ENCODE measurements at places on chromosomes 5 and 9.

- DNase-seq, result no peak
Observed at GRCh38 chr5:77197840-77198554, 12.5 kb upstream of the PDE8B start.

DNA sequence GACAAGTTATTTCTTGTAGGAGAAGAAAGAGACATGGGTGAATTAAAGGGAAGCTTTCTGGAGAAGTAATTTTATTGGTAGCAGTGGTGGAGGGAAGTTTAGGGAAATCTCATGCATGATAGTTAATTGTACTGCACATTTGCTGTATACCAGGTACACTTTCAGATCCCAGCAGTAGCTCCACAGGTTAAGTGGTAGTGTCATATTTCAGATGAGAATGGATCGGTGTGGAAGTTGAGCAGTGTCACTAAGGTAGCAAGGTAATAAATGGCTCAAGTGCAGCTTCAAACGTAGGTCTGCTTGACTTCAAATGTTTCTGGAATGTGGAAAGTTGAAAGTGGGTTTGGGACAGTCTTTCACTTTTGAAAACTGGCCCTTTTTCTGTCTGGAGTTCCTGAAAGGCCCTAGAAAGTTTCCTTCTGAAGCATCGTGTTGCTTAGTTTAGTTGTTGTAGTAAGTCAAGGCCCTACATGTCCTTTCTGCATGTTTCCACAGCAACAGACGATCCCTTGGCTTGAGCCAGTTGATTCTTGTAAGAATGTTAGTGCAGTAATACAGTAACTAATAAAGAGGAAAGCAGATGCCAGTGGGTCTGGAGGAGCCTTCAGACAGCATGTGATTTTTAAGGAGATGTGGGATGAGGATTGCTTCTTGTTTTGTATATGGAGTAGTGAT lies 3.7 kb downstream of the CLTA start:
- no peak for DNase-seq

GRCh38 chr5:159207686-159208513 lies 1.5 kb downstream of the RNF145 start:
- no peak for DNase-seq

DNA sequence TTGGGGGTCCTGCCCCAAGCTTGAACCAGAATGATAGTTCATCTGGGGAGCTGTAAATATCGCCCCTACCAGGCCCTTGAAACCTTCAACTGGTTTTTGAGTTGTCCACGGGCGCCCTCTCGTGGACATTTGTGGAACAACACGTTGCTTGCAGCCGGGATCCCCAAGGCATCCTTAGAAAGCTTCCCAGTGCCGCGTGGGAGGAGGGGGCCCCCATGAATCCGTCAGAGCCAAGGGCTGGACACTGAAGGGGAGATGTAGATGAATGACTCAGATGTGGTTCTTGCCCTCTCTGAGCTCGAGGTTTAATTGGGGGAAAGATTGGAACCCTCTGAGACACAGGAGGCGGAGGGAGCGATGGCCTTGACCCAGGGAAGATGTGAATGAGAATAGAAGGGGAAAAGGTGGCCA lies 31.8 kb upstream of the ORM1 start:
- no peak for DNase-seq

DNA sequence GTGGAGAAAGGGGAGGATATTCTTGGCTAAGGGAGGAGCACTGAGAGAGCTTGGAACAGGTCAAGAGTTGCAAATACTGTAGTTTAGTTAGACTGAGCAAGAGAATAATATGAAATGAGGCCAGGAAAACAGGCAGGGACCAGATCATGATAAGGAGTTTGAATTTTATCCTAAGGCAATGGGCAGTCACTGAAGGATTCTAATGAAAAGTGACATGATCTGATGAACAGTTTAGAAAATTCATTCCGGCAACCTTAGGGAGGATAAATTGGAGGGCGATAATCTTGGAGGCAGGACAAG lies 276.1 kb downstream of the PLK2 start:
- DNase-seq, result no peak

- no peak for DNase-seq
Observed at GRCh38 chr5:143705381-143705780, 106.6 kb upstream of the HMHB1 start.

DNA sequence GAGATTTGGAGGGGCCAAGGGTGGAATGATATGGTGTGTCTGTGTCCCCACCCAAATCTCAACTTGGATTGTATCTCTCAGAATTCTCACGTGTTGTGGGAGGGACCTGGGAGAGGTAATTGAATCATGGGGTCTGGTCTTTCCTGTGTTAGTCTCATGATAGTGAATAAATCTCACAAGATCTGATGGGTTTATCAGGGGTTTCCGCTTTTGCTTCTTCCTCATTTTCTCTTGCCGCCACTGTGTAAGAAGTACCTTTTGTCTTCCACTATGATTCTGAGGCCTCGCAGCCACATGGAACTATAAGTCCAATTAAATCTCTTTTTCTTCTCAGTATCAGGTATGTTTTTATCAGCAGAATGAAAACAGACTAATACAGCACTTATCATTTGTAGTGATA lies 29.5 kb upstream of the SPIN1 start:
- DNase-seq, result no peak

GRCh38 chr5:154206311-154206710 lies 15.8 kb downstream of the GALNT10 start:
- DNase-seq, result no peak

- no peak for DNase-seq
Observed at GRCh38 chr5:135029477-135030122, 4.4 kb downstream of the PITX1 start.

DNA sequence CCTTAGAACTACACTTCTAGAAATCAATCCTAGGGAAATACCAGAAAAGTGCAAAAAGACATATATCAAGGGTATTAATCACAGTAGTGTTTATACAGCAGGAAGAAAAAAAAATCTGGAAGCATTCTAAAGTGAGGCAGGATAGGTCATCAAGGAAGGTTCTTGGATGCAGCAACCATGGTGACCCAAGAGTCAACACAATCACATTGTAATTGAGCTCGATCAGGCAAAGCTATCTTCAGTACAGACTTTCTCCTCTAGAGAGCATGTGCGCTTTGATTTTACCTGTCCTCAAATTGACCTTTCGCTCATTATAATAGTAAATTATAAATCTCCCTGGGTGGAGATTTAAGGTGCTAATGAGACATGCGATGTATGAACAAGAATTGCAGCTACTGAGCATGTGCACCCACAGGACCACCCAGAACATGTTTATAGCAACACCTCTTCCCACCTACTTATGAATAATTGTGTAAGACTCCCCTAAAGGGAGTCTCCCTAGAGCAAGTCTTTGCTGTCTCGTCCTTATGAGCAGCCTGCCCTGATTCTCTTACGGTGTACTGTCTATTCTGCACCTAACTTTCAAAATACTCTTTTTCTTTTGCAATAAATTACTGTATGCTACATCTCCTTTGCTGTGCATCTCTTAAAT lies 297.7 kb downstream of the ATPSCKMT start:
- no peak for DNase-seq

DNA sequence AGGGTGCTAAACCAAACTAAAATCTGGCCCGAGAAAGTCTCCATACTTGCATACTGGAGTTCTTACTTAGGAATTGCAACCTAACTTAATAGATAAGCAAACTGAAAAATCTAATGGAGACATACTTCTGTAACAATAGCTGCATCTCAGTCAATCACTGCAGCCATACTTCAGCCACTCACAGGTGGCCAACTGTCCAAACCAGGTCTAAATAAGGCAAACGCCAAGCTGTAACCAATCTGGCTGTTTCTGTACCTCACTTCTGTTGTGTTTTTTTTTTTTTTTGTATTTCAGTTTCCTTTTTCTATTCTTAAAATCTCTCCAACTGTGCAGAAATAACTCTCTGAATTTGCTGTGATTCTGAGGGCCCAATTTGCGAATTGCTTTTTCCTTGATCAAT lies 4.4 kb upstream of the NDUFB6 start:
- DNase-seq, result no peak

DNA sequence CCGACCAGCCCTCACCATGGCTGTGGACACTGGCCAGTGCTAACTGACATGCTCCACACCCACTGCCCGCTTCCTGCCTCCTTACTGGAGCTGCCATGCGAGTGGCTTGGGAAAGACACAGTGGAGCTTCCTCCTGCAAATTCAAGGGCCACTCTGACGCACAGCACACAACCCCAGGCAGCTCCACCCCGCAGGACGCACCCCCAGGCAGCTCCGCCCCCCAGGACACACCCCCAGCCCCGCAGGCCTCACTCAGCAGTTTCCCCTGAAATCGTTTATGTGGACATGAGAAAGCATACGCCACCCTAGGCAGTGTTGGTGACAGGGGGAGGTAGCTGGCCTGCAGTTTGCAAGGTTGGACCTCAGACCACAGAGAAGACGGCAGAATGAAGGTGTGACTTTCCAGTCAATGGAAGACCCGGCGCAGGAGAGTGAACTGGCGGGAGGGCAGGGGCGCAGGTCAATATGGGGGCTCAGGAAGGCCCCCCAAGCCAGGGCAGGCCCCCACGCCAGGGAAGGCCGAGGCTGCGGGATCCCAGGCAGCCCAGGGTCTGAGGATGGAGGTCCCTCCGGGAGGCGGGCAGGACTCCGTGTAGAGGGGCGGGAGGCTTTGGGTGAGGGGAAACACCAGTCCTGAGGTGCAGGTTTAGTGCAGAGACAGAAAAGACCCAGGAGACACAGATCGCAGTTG lies 21.6 kb downstream of the LPCAT1 start:
- DNase-seq, result no peak

GRCh38 chr9:112051812-112052211 lies 123.3 kb downstream of the SUSD1 start:
- DNase-seq, result no peak

GRCh38 chr5:17364987-17365810 lies 132.8 kb upstream of the TAF11L2 start:
- DNase-seq, result no peak

DNA sequence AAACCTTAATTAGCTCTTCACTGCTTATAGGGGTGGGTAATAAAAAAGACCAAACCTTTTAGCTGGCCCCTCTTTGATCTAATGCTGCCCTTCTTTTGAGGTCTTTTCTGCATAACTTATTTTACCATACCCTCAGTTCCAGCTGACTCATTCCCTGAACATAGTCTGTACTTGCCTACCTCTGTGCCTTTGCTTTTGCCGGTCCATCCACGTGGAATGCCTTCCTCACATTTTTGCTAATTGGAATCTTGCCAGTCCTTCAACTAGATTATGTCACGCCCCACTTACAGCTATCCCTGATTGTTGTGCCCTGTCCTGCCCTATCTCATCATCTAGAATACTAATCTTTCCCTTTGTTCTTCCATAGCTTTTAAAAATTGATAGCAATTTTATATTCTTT lies 44.2 kb downstream of the FAF2 start:
- DNase-seq, result peak; percentile 60

DNA sequence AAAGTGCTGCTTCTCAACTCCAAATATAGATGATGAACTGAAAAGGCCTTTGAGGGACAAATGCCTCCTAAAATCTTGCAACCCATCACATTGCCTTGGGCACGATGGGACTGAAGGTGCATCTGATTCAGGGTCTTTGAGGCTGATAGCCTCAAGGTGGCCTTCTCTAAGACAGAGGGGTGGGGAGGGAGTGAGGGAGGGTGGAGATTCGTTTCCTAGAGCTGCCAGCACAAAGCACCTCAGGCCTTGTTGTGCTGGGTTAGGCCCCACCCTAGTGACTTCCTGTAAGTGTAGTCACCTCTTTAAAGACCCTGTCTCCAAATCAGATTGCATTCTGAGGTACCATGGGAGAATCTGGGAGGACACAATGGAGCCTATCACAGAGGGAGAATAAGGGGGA lies 57.1 kb downstream of the BARX1 start:
- no peak for DNase-seq

DNA sequence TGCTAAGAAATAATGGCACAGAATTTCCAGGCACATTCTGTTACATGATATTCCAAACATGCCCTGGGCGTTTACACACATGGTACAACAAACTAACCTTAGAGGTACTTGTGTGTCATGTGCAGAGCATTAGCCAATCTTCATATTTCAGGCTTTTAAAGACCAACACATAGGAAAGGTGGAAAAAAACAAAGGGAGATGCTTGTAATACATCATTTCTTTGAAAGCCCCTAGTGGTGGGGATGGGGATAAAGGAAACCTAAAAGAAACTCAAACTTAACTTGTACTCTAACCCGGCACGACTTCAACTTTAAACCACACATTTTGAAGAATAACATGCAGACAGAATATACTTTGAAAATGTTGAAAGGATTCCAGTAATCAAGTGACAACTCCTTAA lies 133.6 kb downstream of the PTPRD start:
- no peak for DNase-seq

DNA sequence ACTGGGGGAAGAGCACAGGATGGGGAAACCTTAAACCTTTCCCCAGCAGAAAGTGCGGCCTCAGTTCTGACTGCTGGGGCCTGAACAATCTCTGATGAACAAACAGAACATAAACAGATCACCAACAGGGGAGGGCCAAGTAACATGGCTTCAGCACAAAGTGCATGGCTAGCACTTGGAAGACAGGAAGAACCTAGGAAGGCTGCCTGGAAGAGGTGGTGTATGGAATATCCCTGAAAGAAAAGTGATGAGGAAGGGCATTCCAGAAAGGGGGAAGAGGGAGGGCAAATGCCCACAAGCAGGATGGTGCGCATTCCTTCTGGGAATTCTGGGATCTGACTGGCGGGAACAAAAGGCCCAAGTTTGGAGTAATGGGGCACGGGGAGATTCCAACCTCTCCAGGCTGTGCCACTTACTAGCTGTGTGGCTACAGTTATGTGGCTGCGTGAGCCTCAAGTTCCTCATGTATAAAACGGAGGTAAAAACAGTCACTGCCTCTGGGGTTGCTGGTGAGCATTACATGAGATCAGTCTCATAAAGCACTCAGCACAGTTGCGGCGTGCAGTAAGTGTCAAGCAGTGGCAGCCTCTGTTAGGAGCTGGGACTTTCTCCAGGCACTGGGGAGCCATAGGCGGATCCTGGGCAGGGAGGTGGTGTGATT lies 1.6 kb downstream of the PDGFRB start:
- DNase-seq, result no peak

- no peak for DNase-seq
Observed at GRCh38 chr9:68949271-68950000, 64.5 kb downstream of the PRKACG start.

- peak; percentile 63 for DNase-seq
Observed at GRCh38 chr5:134252671-134253070, 26.8 kb upstream of the PPP2CA start.

DNA sequence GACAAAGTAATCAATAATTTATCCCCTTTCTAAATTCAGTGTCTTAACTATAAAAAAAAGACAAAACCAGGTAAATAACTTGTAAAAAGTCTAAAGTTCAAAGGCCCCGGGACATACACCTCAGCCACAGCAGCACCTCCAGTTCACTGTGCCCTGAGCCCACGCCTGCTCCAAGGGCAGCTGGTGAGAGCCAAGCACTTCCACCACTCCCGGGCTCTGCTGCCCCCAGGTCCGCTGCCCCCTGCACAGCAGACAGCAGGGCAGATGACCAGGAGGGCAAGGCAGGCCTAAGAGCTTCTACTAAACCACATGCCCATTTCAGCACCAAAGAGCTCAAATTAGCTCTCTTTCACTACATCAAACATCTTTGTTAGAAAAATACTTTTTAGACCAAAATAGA lies 91.9 kb downstream of the CAMSAP1 start:
- no peak for DNase-seq

GRCh38 chr5:31935496-31936369 lies 238.4 kb downstream of the GOLPH3 start:
- no peak for DNase-seq

- DNase-seq, result no peak
Observed at GRCh38 chr5:127447827-127448226, 69.6 kb upstream of the PRRC1 start.

Data from epithelial cell of prostate (primary cell).